SK-N-SH (cell line): ENCODE measurements at places on chromosomes 2 and 18.

GRCh38 chr18:54480616-54481015 is 110.4 kb upstream of the DYNAP start:
- no peak for DNase-seq

DNA sequence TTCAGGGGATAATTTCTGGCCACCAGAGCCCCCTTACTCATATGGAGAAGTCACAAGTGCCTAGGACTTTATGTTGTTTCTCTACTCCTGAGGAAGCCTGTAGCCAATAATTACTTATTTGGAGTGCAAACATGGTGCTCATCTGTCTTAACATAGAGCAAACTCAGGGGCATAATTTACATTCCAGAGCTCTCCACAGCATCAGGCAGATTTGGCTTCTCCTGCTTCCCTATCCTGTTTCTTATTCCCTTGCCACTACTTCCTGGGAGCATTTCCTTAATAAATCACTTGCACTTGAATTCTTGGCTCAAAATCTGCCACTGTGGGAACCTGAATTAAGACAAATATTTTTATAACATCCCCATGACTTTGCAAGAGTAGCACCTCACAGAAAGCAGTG is 960.9 kb downstream of the SOCS6 start:
- DNase-seq: no peak

DNA sequence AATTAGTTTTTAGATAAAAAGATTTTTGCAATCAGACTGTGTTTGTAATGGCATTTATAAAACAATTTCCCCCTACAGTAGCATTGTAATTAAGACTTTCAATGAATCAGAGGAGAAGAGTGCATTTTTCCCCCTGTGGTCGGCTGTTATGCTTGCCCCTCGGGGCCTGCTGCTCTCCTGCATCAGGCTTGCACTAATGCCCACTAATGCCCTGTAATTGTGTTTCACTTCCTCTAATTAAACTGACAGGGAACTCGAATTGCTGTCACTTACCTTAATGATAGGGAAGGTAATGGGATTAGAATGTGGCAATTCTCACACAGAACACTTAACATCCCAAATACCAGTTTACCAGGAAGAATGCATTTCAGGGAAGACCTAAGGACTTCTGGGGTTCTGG is 61.2 kb upstream of the LRRTM1 start:
- DNase-seq: peak; percentile 28

DNA sequence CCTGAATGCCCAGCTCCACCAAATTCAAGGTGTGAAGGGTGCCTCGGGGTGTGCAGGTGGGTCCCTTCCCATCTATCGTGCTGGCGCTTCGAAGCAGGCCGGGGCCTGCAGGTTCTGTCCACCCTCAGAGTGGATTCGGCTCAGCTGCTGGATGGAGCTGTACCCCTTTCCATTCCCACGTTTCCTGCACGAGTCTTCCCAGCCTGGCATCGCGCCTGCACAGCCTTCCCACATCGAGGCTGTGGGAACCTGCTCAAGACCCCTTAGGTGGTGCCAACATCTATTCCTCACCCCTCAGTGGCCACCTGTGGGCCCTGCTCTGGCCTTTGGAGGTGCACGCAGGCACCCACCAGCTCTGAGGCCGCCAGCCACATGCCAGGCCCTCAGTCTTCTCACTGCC is 65.7 kb downstream of the PDCL3 start:
- no peak for DNase-seq

GRCh38 chr2:105943977-105944376 is 199.3 kb downstream of the NCK2 start:
- DNase-seq: no peak

DNA sequence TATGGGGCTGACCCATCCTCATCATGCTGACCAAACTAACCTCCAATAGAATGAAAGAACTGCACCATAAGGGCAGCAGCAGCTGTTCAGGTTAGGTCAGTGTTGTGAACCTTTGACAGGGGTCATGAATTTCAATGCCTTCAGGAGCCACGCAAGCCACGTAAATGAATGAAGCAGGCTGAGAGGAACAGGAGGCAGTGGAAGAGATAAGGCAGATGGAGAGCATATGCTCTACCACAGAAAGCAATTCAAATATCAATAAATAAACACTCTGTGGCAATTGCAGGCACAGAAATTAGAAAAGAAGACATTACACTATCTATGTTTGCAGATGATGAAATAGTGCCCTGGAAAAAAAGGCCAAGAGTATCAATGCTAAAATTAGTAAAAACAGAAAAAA is 56.3 kb downstream of the SCG2 start:
- DNase-seq: peak; percentile 42

DNA sequence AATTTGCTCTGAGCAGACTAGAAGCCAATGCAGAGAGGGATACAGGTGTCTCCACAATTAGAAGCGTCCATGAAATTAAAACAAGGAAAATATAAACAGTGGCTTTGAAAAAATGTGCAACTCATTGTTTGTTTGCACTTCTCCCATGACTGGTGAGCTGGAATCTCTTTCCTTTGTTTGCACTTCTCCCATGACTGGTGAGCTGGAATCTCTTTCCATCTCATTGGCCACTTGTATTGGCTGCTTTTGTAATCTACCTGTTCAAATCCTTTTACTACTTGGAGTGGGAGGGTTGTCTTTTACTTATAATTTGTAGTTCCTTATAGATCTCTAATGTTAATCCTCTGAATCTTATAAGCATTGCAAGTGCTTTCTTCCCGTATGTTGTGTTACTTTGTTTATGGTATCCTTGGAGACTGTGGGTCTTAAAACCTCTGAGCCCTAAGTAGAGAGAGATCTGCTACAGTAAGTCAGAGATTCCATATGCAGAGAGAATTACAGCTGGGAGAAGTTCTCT is 94.1 kb downstream of the RTN4 start:
- no peak for DNase-seq

GRCh38 chr2:7665880-7666279 is 748.7 kb downstream of the RNF144A start:
- DNase-seq: no peak
